Stimulated activated CD8-positive, alpha-beta memory T cell treated with anti-CD3 and anti-CD28 coated beads, Interleukin-4, amount 100 ng/mL, for 24 hours (primary cell): ENCODE measurements at places on chromosomes 13 and 19.

- DNase-seq = no peak
Measured at GRCh38 chr19:47792616-47793015, 11.7 kb downstream of the TPRX1 start.

DNA sequence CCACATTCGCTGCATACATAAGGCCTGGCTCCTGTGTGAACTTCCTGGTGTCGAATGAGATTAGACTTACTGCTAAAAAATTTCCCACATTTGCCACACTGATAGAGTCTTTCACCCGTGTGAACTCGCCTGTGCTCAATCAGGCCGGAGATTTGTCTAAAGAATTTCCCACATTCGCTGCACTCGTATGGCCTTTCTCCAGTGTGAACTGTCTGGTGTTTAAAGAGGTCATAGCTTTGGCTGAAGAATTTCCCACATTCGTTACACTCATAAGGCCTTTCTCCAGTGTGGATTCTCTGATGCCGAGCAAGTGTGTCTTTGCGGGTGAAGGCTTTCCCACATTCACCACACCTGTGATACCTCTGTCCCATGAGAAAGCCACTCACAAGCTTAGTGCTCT, 6.5 kb downstream of the ZNF671 start:
- no peak for DNase-seq

DNA sequence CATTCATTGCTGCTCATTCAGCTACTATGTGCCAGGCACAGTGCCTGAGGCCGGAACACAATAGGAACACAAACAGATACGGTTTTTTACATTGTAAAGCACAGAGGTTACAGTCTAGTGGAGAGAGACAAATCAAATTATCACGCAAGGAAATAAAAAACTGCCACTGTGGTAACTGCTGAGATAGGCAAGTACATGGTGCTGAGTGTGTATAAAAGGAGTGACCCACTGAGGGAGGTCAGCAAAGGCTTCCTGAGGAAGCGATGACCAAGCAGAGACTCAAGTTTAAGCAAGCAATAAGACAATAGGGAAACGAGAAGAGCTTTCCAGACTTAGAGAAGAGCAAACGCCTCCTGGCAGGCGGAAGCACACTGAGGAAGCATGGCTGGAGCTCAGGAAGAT, 56.4 kb downstream of the NUFIP1 start:
- DNase-seq = no peak

DNA sequence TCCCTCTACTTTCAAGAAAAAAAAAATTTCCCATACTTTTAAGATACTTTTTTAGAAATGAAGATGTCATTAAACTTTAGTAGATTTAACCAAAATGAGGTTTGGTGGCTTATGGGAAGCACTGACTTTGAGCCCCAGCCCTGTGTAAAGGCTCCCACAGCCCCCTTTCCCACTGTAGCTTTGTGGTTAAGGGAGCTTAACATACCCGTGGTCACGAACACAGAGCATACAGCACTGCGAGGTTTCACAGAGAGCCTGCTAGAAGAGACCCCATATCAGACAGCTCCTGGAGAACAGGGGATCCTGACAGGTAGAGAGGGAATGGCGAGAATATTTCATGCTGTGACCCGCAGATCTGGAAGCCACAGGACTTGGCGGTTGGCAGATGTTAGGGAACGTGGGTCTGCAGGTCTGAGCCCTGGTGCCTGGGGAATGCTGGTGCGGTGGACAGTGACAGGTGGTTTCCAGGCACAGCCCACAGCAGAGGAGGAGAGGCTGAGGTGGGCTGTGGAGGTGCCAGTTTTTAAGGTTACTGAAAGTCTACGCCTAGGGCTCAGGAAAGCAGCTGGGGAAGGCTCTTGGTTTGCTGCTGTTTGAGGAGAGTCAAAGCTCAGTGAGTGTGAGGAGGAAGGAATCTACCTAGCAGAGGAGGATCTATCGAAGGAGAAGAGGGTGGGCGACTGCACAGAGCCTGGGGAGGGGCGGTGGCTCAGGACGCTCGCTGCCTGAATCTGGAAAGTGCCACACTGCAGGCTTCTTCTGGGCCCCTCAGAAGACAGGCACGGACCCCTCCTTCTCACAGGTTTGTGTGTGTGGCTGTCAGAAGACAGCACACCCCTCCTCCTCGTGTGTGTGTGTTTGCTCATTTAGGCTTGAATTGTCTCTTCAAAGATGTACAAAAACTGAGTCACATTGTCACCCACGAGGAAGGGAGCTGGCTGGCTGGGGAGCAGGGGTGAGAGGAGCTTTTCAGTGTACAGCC, 49.9 kb downstream of the SLC7A9 start:
- no peak for DNase-seq

DNA sequence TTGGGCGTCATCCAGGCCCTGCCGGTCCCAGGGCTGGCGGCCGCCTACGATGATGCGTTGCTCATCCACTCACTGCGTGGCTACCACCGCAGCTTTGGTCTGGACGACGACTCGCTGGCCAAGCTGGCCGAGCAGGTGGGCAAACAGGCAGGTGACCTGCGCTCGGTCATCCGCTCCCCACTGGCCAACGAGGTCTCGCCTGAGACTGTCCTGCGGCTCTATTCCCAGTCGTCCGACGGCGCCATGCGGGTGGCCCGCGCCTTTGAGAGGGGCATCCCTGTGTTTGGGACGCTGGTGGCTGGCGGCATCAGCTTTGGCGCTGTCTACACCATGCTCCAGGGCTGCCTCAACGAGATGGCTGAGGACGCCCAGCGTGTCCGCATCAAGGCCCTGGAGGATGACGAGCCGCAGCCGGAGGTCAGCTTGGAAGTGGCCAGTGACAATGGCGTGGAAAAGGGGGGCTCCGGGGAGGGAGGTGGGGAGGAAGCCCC, 3.5 kb downstream of the IRGC start:
- no peak for DNase-seq

DNA sequence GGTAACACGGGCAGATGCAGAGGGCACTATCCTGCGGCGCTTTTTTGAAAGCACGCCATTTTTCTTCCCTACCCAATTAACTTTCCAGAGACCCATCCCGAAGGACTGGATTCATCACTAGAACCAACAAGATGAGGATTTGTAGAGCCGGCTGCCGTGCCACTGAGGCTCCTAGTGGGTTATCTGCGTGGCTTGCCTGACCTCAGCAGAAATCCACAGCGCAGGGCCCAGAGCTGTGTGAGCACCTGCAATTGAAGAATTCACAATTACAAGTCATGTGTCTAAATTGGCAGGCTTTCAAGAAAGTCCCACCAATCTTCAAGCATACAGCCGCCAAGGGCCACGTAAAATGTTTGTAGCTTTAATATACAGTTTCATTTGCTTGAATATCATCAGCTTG, 75.5 kb downstream of the ALOX5AP start:
- DNase-seq = no peak

DNA sequence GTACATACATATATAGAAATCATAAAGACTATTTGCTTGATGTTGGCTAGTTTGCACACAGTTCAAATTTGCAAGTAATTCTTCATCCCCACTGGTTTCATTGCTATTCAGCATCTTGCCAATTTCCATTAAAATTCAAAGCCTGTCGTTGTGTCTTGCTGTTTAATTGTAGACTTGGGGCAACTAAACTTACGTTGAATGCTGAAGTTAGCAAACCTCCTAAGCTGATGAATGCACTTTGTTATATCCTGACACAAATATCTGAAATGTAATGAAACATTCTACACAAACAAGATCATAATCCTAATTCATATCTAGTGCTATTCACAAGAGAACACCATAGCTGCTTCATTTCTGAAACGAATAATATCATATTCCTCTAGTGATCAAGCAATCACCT, 381.2 kb downstream of the ITGBL1 start:
- no peak for DNase-seq
